ENCODE measurements at places on chromosomes 3 and 15.

DNA sequence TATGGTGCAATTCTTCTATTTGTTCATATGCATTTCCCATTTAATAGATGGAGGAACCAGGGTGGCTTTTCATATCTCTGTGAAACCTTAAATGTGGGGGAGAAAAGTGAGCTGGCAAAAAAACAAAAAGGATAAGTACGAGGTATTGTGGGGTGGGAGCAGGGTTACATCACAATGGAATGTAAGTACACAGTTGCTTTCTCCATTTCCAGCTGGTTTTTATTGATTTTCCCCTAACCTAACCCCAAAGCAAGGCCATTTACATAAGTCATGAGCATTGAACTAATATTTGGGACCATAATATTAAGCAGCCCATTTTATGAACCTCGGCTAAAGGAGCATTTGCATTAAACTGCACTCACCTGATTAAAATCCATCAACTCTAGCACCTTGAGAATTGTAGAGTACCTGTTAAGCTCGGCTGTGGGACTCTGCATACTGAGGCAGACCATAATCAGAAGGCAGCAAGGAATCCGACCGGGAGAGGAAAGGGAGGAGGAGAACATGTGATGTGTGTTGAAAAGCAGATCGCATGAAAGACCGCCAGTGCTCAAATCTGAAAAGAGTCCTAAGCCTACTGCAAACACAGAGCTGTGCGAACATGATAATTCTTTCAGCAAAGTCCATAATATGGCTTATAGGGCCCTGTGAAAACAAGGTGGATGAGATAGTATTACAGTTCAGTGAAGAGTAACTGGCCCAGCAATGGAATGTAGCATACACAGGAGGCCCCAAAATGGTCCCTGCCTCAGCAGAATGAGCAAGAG, 513.4 kb downstream of the FHIT start:
- DNase-seq: no peak

- DNase-seq: no peak
These were observed 70.6 kb downstream of the SEMA6D start for GRCh38 chr15:47787875-47788274.

GRCh38 chr15:66953523-66954229, 111.7 kb upstream of the SMAD3 start:
- DNase-seq: peak; percentile 70

DNA sequence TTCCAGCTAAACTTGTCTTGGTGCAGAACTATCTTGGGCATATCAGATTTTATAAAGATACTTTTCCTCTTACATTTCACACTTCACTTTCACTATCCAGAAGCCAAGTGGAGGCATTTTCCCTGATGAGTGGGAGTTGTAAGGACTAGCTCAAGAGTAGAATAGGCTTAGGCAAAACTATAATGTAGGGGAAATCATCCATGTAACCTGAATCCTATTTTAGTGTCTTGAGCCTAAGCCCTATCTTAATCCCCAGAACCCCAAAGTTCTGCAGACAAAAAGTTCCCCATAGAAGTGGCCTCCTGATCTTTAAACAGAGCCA, 42.2 kb upstream of the CD47 start:
- no peak for DNase-seq

DNA sequence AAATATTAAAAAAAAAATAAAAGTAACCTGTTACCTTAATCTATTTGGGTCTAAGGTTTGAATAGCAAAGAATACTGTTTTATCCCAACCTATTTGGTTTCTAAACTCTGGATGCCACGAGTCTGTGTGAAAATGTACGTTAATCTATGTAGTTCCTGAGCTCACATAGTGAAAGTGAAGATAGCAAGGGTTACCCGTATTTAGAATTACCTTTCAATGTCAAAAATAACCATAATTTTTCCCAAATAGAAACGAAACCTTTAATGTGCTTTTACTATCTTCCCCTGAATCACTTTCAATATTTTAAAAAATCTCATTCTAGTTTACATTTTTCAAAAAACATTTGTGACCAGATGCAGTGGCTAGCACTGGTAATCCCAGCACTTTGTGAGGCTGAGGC, 5.8 kb upstream of the USP50 start:
- no peak for DNase-seq

All from islet precursor cell (in vitro differentiated cells).